ENCODE measurements at places on chromosomes 13 and 19.

DNA sequence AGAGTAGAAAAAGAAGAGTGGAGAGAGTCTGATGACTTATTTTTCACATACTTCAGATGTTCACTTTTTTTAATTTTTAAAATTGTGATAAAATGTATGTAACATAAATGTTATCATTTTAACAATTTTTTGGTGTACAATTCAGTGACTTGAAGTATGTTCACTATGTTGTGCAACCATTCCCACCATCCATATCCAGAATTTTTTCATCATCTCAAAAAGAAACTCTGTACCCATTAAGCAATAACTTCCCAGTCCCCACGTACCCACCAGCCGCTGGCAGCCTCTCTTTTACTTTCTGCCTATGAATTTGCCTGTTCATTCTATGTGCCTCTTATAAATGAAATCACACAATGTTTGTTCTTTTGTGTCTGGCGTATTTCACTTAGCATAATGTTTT, 43.3 kb downstream of the SKA3 start:
- DNase-seq: no peak

GRCh38 chr13:84294576-84294975, 412.3 kb upstream of the SLITRK1 start:
- DNase-seq: no peak

GRCh38 chr13:42812316-42812715, 30.9 kb downstream of the FAM216B start:
- no peak for DNase-seq

DNA sequence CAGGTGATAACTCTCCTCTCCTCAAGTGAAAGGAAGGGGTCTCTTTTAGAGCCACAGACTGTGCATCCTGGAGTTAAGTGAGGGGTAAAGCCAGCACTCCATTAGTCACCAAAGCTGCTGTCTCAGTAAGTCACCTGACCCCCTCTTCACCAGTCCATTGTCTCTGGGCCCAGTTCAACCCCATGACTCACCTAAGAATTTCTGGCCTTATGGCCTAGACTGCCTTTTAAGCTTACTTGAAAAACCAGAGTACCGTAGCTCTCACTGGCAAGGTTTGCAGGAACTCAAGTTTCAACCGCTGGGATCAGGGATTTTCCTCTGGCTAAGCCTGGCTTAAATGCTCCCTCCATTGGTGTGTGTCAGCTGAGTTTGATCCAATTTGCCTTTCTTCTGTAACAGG, 23.4 kb upstream of the EID2 start:
- no peak for DNase-seq

GRCh38 chr13:91596842-91597241, 198.4 kb downstream of the GPC5 start:
- DNase-seq: no peak

DNA sequence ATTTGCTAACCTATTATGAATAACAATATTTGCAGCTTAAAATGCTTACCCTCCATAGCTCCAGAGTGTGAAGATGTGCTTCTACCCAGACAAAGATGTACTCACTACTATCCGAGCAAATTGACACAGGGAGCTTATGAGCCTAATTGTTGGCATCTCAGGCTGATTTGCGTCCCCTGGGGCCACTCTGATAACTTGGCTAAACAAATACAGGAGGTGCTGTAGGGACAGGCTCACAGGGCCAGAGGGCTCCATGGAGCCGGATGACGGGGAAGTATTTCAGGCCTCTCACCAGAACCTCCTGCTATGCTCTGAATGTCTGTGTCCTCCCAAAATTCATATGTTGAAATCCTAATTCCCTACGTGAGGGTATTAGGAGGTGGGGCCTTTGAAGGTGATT, 26.7 kb upstream of the C19orf12 start:
- DNase-seq: no peak

DNA sequence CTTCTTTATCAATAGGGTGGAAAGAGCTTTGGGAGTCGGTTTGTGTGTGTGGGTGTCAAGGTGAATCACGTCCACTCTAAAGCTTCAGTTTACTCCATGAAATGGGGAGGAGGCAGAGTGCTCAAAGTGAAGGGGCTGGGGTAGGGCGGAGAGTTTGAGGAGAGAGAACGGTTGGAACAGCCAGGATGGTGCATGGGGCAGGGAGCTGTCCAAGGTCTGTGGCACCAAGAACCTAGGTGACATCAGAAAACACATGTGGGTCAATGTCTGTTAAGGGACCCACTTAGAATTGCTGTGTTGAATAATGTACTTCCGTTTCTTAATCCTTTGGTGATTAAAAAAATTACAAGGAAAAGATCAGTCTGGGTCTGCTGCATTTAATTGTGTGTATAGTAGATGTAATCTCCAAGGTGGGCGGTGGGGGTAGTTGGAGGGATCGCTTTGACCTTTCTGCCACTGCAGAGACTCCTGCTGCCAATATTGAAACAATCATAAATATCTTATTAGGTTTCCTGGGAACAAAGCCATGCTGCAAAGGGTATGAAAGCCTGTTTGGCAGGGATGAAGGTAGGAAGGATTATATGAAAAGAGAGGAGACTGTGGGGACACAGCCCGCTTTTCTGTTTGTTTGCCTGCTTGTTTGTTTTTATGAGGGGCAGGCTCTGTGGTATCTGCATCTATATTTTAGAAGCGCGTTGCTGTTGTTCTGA, 122.3 kb downstream of the ATP8A2 start:
- DNase-seq: no peak

DNA sequence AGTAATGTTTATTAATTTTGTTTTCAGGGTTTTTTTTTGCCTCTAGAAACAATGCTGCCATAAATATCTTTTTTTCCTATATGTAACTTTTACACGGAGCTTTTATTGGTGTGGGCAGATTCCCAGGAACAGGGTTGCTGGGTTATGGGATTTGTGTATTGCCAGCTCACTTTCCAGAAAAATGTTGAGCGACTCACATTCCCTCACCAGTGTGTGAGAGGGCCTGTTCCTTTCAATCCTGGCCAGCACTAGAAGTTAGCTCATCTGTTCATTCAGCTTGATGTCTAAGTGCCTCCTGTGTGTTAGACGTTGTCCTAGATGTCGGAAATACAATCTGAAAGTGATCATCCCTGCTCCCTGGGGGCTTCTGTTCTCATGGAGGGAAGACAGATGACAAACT, 2.6 kb downstream of the ZNF71 start:
- DNase-seq: no peak

- DNase-seq: no peak
These were observed 238.0 kb upstream of the SOX21 start for GRCh38 chr13:94950303-94950702.

DNA sequence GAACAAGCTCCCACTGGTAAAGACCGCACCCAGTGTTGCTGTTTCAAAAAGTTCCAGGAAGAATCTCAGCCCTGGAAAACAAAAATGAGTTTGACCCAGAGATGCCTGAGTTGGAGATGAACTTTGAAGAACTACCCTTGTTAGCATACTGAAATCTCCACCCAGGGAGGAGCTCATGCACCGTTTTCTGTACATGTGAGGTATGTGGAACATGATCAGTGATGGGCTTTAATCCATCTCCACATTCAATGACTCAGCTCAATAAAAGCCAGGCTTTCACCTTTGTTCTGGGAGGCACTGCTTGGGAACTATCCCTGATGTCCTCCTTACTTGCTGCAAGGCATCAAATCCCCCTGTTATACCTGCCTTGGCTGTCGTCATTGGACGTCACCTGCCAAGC, 279.9 kb downstream of the UQCRFS1 start:
- DNase-seq: no peak

DNA sequence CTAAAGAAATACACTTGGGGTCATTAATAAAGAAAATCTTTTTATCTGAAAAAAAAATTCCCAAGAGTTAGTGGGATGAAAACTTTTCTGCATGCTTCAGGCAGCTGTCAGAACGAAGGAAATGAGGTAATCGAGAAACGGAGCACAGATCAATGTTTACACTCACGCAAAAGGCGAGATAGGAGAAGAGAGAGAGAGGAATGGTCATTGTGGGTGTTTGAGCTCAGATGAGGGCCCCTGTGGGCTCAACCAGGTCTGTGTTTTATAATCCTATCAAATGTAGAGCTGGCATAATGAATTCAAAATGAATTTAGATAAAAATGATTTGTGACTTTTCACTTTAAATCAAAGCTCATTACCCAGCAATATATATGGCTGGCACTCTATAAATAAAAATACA, 6.3 kb upstream of the RXFP2 start:
- no peak for DNase-seq

GRCh38 chr13:41520016-41520659, 62.8 kb downstream of the RGCC start:
- no peak for DNase-seq

DNA sequence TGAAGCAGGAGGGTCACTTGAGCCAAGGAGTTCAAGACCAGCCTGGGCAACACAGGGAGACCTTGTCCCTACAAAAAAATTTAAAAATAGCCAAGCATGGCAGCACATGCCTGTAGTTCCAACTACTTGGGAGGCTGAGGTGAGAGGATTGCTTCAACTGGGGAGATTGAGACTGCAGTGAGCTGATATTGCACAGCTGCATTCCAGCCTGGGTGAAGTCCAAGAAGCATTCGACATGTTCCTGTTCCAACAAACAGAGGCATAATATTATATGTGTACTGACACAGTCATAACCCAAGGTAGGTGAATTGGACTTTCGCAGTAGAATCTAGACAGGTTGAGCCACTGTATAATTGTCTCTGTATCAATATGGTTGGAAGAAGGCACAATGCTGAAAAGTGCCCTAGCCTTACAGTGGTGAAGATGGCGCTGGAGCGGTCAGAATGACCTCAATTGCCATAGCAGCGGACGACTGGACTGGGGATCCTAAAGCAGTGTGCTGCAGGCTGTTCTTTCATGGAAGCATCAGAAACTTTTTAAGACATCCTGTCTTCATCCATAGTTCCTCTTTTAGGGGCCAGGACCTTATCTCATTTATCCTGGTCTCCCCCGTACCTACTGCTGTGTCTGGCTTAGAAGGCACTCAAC, 112.0 kb upstream of the CLDN10 start:
- no peak for DNase-seq

- DNase-seq: no peak
These were observed 56.5 kb downstream of the KL start for GRCh38 chr13:33072759-33073158.

- no peak for DNase-seq
These were observed 23.2 kb upstream of the ACOD1 start for GRCh38 chr13:76925115-76925514.

GRCh38 chr19:43631491-43631890, 8.2 kb downstream of the CADM4 start:
- DNase-seq: no peak

- no peak for DNase-seq
These were observed 30.6 kb upstream of the DPP9 start for GRCh38 chr19:4754248-4754647.

GRCh38 chr19:50567882-50568727, at the start of gene LRRC4B:
TSS of gene LRRC4B (minus strand) at chr19:50568435. CDS start at chr19:50548838, 19,597 bp downstream.
- DNase-seq: peak; percentile 77

DNA sequence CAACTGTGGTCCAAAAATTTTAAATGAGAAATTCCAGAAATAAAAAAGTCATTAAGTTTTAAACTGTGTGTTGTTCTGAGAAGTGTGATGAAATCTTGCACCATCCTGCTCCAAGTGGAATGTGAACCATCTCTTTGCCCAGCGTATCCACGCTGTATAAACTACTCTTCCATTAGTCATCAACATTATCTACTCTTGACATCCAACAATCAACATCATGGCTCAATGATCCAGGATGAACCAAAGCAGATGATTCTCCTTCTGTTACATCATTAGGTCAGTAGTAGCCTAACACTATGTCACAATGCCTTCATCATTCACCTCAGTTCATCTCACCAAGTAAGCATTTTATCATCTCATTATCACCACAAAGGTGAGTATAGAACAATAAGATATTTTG, 55.3 kb downstream of the SUCLA2 start:
- no peak for DNase-seq

DNA sequence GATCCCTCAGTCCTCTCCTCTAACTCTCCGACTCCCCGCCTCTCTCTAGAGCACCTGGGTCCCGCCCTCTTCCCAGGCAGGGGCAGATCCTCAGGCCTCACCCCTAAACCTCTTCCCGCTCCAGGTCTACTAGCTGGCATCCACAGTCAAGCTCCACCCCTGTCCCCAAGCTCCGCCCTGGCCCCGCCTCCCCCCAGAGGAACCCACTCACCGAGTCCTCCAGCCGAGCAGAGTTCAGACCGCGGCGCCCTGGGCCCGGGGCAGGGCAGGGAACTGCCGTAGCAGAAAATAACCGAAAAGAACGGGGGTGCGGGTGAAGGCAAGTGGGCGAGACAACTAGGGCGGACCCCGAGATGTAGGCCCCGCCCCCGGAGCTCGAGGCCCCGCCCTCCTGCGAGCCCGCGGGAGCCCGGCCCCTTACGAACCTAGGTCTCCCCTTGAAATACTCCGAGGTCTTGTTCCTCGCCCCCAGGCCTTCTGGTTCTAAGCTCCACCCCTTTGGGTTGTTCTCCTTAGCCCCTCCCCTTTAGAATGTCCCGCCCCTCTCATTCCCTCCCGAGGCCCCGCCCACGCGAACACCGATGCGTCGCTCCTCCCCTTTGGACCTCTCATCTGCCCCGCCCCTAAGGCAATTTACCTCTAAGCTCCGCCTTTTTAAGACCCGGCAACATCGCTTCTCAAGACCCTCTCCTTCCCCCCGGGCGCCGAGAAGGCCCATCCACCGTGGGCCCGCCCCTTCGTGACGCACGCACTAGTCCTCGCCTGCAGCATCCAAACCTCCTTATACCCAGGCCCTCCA, at the start of gene GGN:
GGN (minus strand) TSS at position 485 of the 799 bp plus-strand sequence. CDS start 773 bp downstream, outside the sequence.
- peak; percentile 72 for DNase-seq

DNA sequence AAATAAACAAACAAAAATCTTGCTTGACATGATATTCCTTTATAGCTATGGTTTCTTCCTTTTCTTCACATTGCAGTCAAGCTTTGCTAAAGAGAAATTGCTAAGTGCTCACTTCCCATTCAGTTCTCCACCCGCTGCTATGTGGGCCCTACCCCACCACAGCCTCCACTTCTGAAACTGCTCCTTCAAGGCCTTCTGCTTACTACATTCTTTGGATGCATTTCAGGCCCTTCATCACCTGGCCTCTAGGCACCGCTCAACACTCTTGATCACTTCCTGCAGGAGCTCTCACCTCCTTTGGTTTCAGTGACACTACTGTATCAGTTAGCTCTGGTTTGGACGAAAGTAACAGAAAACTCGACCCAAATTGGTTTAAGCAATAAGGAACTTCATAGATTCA, 72.4 kb downstream of the KLF5 start:
- DNase-seq: no peak

DNA sequence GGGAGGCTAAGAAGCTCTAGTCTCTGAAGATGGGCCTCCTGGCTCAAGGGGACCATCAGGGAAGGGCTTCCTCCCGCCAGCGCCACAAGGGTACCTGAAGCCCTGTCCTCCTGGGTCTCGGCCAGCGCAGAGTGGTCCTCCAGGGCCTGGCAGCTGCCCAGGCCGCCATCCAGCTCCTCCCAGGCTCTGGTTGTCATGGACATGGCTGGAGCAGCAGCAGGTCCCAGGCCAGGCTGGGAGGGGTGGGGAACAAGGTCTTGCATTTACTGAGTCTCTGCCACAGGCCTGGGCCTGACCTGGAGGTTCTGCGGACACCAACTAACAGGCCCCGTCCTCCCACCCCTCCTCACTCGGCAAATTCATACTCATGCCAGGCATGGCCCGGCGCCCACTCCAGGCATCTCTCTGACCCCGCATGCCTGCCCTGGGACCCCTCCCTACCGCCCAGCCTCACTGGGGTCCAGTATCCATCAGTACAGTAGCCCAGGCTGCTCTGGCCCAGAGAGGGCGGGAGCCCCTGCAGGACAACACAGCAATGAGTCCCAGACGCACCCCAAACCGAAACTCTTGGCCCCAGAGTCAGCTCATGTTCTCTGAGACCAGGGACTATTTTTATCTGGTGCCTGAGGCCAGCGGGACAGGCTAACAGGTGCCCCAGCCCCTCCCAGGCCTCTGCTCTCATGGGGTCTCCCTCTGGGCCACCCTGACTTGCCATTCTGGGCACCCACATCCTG, 938 bp downstream of the JSRP1 start:
- DNase-seq: peak; percentile 23

- no peak for DNase-seq
These were observed 3.6 kb downstream of the PIP5K1C start for GRCh38 chr19:3696660-3696995.
